Pons (tissue), 1 donor: ENCODE measurements at places on chromosomes 12 and 14.

DNA sequence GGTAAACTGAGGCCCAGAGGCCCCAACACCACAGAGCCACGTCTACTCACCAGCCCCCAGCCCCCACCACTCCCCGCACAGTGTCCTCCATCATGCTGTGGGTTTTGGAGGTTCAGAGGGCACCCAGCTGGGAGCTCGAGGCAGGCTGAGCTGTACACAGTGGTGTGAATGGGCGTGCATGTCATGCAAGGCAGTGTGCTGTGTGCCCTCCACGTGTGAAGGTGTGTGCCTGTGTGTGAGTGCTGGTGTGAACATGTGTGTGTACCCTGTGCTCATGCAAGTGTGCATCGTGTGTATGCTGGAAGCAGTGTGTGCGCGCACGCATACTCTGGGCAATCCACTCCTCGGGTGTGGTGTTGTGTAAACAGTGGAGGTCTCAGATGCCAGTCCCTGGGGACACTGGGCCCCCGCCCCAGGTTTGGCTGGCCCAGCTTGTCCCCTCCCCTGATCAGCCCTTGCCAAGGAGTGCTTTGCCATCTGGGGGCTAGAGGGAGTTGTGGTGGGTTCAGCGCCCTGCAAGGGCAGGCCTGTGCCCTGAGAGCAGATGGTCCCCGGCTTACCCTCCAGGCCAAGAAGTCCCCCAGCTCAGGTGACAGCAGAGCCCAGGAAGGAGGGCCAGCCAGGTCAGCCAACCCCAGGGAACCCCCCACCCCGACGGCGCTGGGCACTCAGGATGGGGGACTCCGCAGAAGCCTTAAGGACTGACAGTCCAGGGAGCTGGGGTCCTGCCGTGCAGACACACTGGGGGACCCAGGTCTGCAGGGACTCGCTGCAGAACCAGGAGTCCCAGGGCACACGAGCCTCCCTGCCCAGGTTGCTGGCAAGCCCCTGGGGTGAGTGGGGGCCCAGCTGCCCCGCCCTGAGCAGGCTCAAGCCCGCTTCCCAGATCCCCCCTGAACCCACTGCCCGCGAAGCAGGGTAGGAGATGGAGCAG, 23.8 kb upstream of the GPR132 start:
- DNase-seq = no peak

DNA sequence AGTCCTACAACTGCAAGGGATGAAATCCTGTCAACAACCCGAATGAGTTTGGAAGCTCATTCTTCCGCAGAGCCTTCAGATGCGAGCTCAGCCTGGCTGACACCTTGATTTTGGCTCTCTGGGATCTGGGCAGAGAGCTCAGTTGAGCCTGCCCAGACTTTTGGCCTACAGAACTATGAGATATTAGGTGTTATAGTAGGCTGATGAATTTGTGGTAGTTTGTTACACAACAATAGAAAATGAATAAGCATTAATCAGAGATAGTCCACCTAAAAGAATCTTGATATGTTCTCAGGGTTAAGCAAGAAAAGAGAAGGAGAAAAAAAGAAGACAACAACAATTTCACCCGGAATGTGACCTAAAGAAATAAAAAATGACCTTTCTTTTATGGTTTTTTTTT, 30.4 kb upstream of the GZMB start:
- DNase-seq = no peak

- DNase-seq = no peak
Measured at GRCh38 chr12:117061555-117062079, 37.6 kb downstream of the TESC start.

- DNase-seq = no peak
Measured at GRCh38 chr12:116397148-116397547, 119.7 kb upstream of the MED13L start.

GRCh38 chr14:100303925-100304324, 2.3 kb downstream of the SLC25A29 start:
- no peak for DNase-seq

GRCh38 chr14:97634751-97635150, 837.6 kb downstream of the VRK1 start:
- DNase-seq = no peak

DNA sequence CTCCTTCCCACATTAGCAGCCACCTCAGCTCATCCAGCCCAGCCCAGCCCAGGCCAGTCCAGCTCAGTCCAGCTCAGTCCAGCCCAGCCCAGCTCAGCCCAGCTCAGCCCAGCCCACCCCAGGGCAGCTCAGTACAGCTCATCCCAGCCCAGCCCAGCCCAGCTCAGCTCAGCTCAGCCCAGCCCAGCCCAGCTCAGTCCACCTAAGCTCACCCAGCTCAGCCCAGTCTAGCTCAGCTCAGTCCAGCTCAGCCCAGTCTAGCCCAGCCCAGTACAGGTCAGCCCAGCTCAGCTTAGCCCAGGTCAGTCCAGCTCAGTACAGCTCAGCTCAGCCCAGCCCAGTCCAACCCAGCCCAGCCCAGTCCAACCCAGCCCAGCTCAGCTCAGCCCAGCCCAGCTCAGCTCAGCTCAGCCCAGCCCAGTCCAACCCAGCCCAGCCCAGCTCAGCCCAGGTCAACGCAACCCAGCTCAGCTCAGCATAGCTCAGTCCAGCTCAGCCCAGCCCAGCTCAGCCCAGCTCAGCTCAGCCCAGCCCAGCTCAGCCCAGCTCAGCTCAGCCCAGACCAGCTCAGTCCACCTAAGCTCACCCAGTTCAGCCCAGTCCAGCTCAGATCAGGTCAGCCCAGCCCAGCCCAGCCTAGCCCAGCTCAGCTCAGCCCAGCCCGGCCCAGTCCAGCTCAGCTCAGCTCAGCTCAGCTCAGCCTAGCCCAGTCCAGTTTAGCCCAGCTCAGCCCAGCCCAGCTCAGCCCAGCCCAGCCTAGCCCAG, 63.0 kb downstream of the TMEM121 start:
- DNase-seq = no peak

DNA sequence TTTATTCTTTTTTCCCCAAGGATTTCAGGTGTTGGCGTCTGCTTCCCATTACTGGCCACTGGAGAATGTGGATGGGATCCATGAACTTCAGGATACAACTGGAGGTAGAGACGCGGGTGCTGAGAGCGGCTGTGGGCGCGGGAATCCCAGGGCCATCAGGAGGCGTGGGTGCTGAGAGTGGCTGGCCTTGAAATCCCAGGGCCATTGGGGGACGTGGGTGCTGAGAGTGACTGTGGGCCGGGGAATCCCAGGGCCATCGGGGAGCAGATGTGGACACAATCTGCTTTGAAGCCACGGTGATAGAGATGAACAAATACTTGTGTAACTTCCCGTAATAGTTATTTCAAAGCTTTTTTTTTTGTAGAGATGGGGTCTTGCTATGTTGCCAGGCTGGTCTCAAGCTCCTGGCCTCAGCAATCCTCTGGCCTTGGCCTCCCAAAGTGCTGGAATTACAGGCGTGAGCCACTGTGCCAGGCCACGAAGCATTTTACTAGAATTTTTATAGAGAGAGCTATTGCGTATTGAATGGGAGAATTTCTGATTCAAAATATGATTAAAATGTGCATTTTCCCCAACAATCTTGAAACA, 12.8 kb downstream of the ADGRD1 start:
- no peak for DNase-seq

DNA sequence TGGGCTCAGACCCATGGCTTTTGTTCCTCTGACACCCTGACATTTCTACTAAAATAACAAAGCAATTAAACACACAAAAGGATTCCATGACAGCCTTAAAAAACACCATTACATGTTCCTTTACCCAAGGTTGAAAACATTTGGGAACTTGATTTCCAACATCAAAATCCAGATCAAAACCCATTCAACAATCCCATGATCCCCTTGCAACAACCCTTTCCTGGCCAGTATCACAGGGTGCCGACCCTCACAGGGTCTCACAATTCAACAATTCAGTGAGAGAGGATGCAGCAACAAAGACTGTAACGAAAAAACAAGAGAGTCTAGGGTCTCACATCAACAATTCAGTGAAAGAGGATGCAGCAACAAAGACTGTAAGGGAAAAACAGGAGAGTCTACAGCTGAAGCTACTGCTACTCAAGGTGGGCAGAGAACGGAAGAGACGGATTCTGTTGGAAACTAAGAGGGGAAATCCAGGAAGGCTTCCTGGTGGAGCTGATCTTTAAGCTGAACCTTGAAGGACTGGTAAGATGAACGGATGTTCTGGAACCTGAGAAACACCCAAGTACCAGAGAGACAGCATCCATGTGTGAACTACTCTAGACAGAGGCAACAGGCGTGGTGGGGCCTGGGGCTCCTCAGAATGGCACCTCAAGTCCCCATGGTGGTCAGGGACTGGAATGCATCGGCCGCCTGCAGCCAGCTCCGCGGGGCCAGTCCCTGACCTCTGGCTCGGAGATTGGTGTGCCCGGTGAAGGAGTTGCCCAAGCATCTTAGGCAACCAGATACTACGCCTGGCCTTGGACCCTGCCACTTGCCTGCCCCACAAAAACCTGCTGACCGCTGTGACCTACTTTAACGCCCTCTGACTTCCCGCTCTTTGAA, 22.7 kb upstream of the ZFP36L1 start:
- DNase-seq = peak; percentile 9

- no peak for DNase-seq
Measured at GRCh38 chr14:101732118-101732517, 29.4 kb upstream of the PPP2R5C start.

DNA sequence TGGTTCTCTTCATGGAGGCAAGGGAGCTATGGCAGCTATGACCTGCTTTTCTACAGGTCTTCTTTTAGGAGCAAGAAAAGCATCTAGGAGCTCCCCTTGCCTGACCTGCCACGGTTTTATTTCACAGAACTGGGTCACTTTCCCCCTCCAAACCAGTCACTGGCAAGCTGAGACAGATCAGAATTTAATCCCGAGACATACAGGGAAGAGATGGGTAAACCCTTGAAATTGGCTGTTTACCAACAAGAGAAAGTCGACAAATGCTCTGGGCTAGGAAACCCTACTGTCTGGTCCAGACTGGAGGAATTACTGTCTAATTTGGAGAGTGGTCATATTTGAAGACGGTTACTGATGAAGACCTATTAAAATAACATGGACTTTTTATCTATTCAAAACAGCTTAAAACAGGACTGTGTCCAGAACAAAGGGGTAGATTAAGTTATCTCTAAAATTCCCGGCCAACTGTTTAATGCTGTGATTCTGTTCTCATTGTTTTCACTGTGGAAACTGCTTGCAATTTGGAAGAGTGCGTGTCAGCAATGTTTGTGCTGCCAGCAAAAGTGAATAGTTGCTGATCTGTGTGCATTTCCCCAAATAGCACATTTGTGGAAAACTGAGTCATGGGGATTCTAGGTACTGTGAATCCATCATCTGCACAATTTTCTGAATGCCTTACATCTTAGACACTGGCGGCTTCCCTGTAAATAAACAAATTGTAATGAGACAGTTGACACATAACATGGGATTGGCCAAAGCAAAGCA, 73.4 kb upstream of the EEA1 start:
- DNase-seq = no peak

DNA sequence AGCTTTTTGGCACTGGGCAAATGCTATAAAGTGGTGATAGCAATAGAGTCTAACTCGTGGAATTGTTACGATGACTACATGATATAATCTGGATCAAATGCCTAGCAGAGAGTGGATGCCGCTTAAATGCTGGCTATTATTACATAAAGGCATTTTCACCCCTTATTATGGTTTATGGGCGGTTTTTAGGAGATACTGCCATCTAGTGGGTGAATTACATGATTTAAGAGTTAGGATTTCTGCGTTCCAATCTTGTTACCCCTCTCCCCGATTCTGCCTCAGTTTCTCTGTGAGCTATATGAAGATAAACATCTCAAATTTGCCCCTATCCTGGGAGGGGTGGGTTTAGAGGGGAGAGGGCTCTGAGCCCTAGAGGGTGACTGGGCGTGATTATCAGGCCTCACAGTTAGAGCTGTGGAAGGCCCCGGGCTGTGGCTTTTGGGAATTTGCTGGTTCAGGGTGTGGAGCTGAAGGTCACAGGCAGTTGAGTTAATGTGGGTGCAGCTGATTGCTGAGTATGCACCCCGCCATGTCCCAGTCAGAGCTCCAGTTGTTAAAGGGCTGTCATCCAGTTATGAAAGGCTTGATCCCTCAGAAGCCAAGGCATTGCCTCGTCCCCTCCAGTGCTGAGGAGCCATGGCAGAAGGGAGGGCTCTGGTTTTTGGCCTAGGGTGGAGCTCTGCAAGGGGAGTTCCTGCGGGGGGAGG, 14.4 kb downstream of the CLSTN3 start:
- DNase-seq = peak; percentile 40

GRCh38 chr12:13045816-13046215, 1.6 kb downstream of the FAM234B start:
- no peak for DNase-seq
